ENCODE measurements at places on chromosomes 7 and 10.

- DNase-seq = no peak
Measured at GRCh38 chr7:85274454-85274853, 87.6 kb upstream of the SEMA3D start.

GRCh38 chr10:68001539-68001938 is 73.5 kb downstream of the HERC4 start:
- no peak for DNase-seq

GRCh38 chr10:98098247-98098646 is 36.2 kb upstream of the R3HCC1L start:
- DNase-seq = no peak

GRCh38 chr7:115232041-115232440 is 310.1 kb downstream of the MDFIC start:
- DNase-seq = no peak

GRCh38 chr10:1375346-1376170 is 319.4 kb downstream of the WDR37 start:
- DNase-seq = no peak
